ENCODE measurements at places on chromosomes 2 and 18. TPM values are rescaled to one million over a fixed set of nuclear protein-coding genes. Genes with fewer than 3 reads are reported as not detected.

DNA sequence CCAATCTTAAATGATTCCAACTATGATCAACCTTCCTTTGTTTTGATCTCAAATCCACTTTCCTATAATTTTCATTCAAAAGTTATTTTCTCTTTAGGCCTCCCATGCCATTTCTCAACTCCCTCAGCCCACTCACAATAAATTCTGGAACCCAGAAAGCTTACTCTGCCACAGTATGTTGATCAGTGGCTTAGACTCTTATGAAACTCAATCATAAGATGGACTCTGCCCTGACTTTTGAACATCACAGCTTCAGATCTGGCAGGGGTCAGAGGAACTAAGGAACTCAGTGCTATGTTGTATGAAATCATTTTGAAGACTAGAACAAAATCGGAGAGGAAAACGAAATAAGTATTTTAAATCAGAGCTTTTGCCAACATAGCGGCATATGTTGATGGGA, 59.8 kb upstream of the LGALSL start:
- no peak for DNase-seq

DNA sequence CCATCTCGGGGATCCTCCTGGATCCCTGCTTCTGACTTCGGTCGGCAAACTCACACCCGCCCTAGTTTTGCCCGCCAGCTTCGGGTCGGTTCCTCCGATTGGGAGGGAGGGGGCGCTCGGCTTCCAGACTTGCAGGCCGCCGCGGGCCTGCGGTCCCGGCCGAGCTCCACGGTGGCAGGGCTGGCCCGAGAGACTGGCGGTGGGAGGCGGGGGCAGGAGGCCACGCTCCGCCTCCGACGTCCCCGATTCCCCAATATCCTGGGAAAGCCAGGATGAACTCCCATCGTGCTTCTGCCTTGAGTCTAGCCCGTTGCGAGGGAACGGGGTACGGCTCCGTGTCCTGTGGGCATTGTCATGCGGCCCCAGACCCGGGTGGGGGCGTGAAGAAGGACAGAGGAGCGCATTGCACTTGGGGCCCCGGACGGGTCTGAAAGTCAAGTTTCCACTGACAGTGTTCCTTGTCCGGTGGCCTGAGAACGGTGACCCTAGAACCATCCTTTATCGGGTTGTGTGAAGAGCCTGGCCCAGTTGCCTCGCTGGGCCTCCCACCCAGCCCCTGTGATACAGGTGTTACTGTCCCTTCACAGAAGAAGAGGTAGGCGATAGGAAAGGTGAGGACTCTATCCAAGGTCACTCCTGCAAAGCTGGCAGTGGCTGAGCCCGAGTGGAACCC, 2.4 kb upstream of the INHBB start:
- DNase-seq: peak; percentile 97

The NUP35 gene
- 38.4 TPM for total RNA-seq

GRCh38 chr2:229451852-229452251, 180.8 kb upstream of the PID1 start:
- no peak for DNase-seq

The ACTG2 gene
- not detected for total RNA-seq

The LCT gene
- total RNA-seq: not detected

DNA sequence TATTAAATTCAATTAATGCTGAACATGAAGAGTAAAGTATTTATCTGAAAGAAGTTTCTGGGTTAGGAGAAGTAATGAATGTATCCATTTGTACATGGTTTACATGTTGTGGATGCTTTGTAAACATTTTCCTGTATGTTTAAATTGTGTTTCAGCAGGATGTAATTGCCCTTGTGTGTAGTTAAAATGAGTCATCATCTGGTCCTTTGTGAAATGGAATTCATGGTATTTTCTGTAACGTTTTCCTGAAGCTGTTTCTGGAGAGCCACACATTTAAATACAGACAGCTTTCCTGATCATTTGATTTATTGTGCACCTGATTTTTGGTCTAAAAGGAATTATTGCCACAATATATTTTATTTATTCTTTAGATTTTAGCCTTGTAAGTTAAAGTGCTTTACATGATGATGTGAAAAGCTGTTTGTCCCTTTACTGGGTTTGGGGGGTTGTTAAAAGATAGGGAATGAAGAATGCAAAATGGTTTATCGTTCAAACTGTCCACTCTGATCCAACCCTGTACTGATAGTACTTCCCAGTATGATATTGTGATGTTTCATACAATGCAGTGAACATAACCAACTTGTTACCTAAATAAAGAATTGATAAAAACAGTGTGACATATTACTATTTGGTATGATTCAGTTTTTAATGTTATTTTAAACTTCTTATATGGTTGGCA, 41.7 kb upstream of the SLC3A1 start:
- peak; percentile 16 for DNase-seq

DNA sequence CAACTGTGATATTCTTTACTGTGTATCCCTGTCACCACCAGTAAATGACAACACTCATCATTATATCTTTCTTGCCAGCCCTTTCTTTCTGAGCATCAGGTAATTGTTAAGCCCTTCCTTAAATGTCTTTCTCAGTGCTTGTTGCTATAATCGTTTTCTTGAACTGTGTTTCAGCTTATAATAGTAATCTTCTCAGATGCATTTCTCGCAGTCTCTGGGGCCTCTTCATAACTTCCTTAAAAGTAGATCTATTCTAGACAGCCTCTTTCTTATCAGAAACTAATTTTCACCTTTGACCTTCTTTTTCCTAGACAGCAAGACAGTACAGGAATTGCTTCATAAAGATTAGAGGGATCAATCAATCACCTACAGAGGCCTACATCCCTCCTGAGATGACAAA, 648.1 kb downstream of the CPS1 start:
- DNase-seq: no peak

- no peak for DNase-seq
These were observed 2.4 kb downstream of the SCG2 start for GRCh38 chr2:223599640-223600380.

GRCh38 chr2:127653421-127654083, 7.6 kb downstream of the GPR17 start:
- no peak for DNase-seq

The TFPI gene
- 17.8 TPM for total RNA-seq

DNA sequence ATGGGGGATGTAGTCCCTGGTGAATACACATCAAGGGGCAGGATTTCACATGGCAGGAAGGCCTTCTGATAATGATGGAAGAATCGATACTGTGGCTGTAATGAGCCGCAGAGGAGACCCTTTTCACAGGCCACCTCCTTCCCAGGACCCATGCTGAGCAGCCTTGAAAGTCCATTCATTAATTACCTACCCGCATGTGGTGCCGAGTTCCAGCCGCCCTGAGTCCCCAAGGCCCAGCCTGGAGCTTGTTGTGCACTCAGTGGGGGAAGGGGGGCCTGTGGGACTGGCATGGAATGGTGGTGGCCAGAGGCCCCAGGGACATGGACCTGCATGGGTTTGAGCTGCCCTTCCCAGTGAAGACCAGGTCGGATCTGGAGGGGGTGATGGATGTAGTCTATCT, 25.5 kb downstream of the ASB18 start:
- peak; percentile 50 for DNase-seq

The SH3RF3 gene
- 1.0 TPM for total RNA-seq

The NAT8 gene
- total RNA-seq: not detected

GRCh38 chr2:181632733-181633401, 24.0 kb downstream of the CERKL start:
- DNase-seq: no peak

GRCh38 chr2:231634951-231635875, 42.5 kb downstream of the TEX44 start:
- peak; percentile 29 for DNase-seq

- peak; percentile 59 for DNase-seq
These were observed 3.4 kb downstream of the TMEM18 start for GRCh38 chr2:673615-674320.

DNA sequence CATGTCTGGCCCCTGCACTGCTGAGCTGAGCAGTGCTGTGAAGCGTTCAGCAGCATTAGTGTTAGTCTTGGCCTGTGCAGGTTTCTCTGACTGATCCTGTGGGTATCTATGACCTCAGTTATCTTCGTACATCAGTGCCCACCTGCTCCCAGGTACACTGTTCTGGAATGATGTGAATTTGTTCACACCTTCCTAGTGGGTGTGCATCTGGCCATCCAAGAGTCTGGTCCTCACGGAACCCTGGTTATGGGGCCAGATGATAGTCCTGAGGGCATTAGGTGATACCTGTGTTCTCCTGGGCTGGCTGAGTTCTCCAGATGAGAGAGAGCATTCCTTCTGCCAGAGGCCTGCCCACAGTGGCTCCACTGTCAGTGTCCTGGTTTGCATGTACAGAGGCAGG, 57.2 kb downstream of the INPP4A start:
- no peak for DNase-seq

DNA sequence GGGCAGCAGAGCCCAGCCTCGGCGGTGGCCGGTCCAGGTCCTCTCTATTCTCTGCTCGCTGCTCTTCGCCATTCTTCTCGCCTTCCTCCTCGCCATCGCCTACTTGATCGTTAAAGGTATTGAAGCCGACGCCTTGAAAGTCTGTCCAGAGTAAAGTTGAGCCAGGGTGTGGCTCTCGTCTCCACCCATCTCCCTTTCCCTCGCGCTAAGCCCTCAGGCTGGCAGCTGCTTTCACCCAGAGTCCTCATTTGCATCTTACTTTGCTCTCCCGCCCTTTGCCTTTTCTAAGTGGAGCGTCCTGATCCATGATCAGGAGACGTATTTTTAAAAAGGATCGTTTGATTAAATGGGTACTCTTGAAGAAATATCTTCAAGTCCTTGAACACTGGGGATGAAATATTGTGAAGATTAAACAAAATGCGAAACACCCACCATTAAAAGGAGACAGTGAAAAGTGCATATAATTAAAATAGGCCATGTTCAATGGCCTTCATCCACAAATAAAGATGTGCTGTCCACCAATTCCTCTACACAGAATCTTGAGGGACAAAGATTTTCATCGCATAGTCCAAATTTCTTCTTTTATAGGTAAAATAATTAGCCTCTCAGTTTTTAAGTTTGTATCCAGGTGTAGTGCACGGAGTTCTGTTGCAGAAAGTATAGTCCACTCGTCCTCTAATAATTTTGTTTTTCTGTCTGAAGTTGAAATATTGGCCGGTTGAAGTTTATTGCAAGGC, 657 bp downstream of the ARL6IP6 start:
- peak; percentile 42 for DNase-seq

GRCh38 chr2:137929519-137929916, 34.8 kb upstream of the HNMT start:
- no peak for DNase-seq

DNA sequence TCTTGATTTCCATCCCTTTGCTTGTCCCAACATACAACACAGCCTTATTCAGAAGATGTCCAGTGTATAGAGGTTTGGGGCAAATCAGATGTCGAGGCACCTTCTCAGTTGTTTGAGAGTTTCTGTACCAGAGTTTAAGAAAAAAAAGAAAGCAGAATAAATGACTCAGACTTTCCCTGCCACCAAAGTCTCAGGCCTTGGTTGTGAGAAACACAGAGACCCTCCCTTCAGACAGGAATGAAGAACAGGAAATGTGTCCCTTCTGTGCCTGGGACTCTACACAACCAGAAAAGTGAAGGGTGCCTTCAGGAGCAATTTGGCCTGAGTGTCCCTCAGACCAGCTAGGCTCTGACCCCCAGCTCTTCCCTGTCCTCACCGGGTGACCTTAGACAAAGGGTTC, 37.3 kb upstream of the REL start:
- no peak for DNase-seq

Data from H7 (cell line).